WERI-Rb-1 (cell line): ENCODE measurements at places on chromosomes 3 and 15.

DNA sequence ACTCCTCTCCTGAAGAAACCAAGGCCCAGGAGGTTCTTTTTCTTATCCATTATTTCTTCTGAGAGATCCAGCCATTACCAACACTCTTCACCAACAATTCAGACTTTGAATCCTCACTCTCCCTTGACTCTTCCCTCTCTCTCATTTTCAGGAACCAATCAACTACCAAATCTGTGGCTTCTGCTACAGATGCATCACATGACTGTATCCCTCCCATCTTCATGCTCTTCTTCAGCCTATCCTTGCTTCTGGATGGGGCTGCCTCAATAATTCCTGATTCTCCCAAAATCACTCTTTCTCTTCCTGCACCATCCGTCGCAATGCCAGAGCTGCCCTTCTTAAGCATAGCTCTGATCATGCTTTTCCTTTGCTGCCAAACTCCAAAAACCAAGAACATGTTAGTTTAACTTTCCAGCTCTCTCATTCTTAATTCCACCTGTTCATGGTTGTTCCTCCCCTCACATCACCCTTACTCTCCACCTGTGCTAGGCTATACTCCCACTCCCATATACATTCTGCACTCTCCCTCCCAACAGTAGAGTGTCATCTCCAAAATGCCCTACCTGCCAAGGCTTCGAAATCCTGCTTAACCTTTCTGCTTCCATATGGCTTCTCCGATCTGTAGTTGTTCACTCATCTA lies 13.5 kb downstream of the PLD1 start:
- no peak for DNase-seq

GRCh38 chr3:141913150-141913811 lies 36.8 kb downstream of the ATP1B3 start:
- peak; percentile 32 for DNase-seq

- no peak for DNase-seq
Observed at GRCh38 chr3:1699361-1699920, 399.2 kb upstream of the CNTN4 start.

GRCh38 chr15:58566029-58566428 lies 134.2 kb downstream of the LIPC start:
- no peak for DNase-seq

GRCh38 chr3:79729096-79729495 lies 38.7 kb downstream of the ROBO1 start:
- DNase-seq, result no peak
